ENCODE measurements at places on chromosomes 13 and 19. TPM values are rescaled to one million over a fixed set of nuclear protein-coding genes. Genes with fewer than 3 reads are reported as not detected.

ERICH6B gene
- polyA plus RNA-seq: not detected

BRME1 gene
- 4.5 TPM for polyA plus RNA-seq

CEP89 gene
- polyA plus RNA-seq: 13.8 TPM

ILF3 gene
- polyA plus RNA-seq: 231 TPM

ZNF567 gene
- 3.6 TPM for polyA plus RNA-seq

CDC42EP5 gene
- 0.96 TPM for polyA plus RNA-seq

PLPP2 gene
- polyA plus RNA-seq: 2.0 TPM

PDX1 gene
- not detected for polyA plus RNA-seq

BIVM gene
- 19.5 TPM for polyA plus RNA-seq

METTL21C gene
- polyA plus RNA-seq: not detected

HS6ST3 gene
- polyA plus RNA-seq: not detected

S1PR5 gene
- 0.12 TPM for polyA plus RNA-seq

KL gene
- not detected for polyA plus RNA-seq

ZNF471 gene
- not detected for polyA plus RNA-seq

TPTE2 gene
- not detected for polyA plus RNA-seq

RGCC gene
- polyA plus RNA-seq: 10.3 TPM

PDE4C gene
- polyA plus RNA-seq: 0.81 TPM

CEACAM20 gene
- not detected for polyA plus RNA-seq

TMEM59L gene
- polyA plus RNA-seq: not detected

PRTN3 gene
- polyA plus RNA-seq: not detected

CYP4F8 gene
- not detected for polyA plus RNA-seq

ZNF729 gene
- polyA plus RNA-seq: not detected

MATK gene
- polyA plus RNA-seq: 37.5 TPM

POU4F1 gene
- 2.3 TPM for polyA plus RNA-seq

PIBF1 gene
- 12.0 TPM for polyA plus RNA-seq

ZNF835 gene
- polyA plus RNA-seq: not detected

PLK5 gene
- 0.07 TPM for polyA plus RNA-seq

OSCAR gene
- 0.20 TPM for polyA plus RNA-seq

SYT3 gene
- polyA plus RNA-seq: 0.38 TPM

FAM98C gene
- polyA plus RNA-seq: 40.8 TPM

CRX gene
- not detected for polyA plus RNA-seq

C19orf33 gene
- polyA plus RNA-seq: 3.2 TPM

ZNF98 gene
- polyA plus RNA-seq: not detected

CD37 gene
- polyA plus RNA-seq: 11.0 TPM

RBM26 gene
- polyA plus RNA-seq: 24.9 TPM

FUT6 gene
- not detected for polyA plus RNA-seq

FAM216B gene
- not detected for polyA plus RNA-seq

PODNL1 gene
- not detected for polyA plus RNA-seq

LACC1 gene
- not detected for polyA plus RNA-seq

KLK12 gene
- polyA plus RNA-seq: not detected

VSTM2B gene
- not detected for polyA plus RNA-seq

MIDN gene
- polyA plus RNA-seq: 44.6 TPM

ZNF878 gene
- 0.30 TPM for polyA plus RNA-seq

COMP gene
- not detected for polyA plus RNA-seq

CEACAM7 gene
- polyA plus RNA-seq: not detected

LEUTX gene
- not detected for polyA plus RNA-seq

IGFLR1 gene
- 15.0 TPM for polyA plus RNA-seq

ZNF681 gene
- 3.1 TPM for polyA plus RNA-seq

NEK5 gene
- 0.42 TPM for polyA plus RNA-seq

PSPN gene
- 0.28 TPM for polyA plus RNA-seq

CPAMD8 gene
- polyA plus RNA-seq: 2.1 TPM

DMWD gene
- polyA plus RNA-seq: 32.8 TPM

RASIP1 gene
- 4.7 TPM for polyA plus RNA-seq

IFNL3 gene
- not detected for polyA plus RNA-seq

TMEM255B gene
- polyA plus RNA-seq: 0.40 TPM

ZNF574 gene
- polyA plus RNA-seq: 13.4 TPM
